IMR-90 (cell line): ENCODE measurements at places on chromosomes 5 and 9. TPM values are rescaled to one million over a fixed set of nuclear protein-coding genes. Genes with fewer than 3 reads are reported as not detected.

Gene PCDHGC5
- total RNA-seq, result 2.5 and 2.9 TPM in 2 replicates

DNA sequence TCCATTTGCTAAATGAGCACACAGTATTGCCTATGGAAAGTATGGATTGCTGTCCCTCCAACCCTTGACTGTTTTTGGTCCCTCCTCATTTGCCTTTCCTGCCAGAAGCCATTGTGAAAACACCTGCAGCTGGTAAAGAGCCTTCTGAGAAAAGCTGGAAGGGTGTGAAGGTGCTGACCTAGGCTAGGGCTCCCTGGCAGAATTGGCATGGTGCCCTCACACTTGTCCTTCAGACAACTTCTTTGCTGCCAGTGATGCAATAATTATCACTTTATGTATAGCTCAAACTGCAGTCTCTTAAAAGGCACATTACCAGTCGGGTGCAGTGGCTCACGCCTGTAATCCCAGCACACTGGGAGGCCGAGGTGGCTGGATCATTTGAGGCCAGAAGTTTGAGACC is 4.2 kb downstream of the TXNDC15 start:
- no peak for DNase-seq
- peaks cover 5% of the 10 kb centered on the region; the same call in 1 of the 2 replicates for H3K4me1 ChIP-seq
- no peaks in the 10 kb centered on the region for H3K27me3 ChIP-seq
- H3K27ac ChIP-seq, result no peak overlapping the region
- peaks cover 3% of the 10 kb centered on the region for H3K36me3 ChIP-seq
- H3K4me3 ChIP-seq, result no peak overlapping the region

Gene C9orf153
- total RNA-seq, result not detected in 2 replicates

- H3K4me3 ChIP-seq, result no peak overlapping the region
- no peaks in the 10 kb centered on the region for H3K27me3 ChIP-seq
- H3K4me1 ChIP-seq, result peaks cover 12% of the 10 kb centered on the region
- H3K36me3 ChIP-seq, result peaks cover 16% of the 10 kb centered on the region
These were observed 38.3 kb downstream of the RECK start for GRCh38 chr9:36074870-36075532.

Gene SLC1A3
- 0.56 and 1.3 TPM in 2 replicates for total RNA-seq

GRCh38 chr9:127858041-127858512 is 3.6 kb upstream of the ENG start:
- no peaks in the 10 kb centered on the region for H3K36me3 ChIP-seq
- H3K27ac ChIP-seq, result no peak overlapping the region
- H3K4me1 ChIP-seq, result peaks cover 4% of the 10 kb centered on the region
- H3K27me3 ChIP-seq, result no peaks in the 10 kb centered on the region

- H3K36me3 ChIP-seq, result no peaks in the 10 kb centered on the region
- no peaks in the 10 kb centered on the region for H3K27me3 ChIP-seq
- H3K4me1 ChIP-seq, result no peaks in the 10 kb centered on the region
These were observed 180.2 kb downstream of the FBXL17 start for GRCh38 chr5:108201721-108202120.

- DNase-seq, result no peak
- no peaks in the 10 kb centered on the region for H3K36me3 ChIP-seq
- H3K4me1 ChIP-seq, result peaks cover 2% of the 10 kb centered on the region; the same call in 1 of the 2 replicates
These were observed 297.7 kb downstream of the PARP8 start for GRCh38 chr5:50963971-50964745.

GRCh38 chr5:149561848-149562247 is 10.6 kb upstream of the CSNK1A1 start:
- peak overlapping the region; percentile 100 for H3K27ac ChIP-seq
- H3K4me1 ChIP-seq, result peaks cover 14% of the 10 kb centered on the region
- H3K27me3 ChIP-seq, result no peaks in the 10 kb centered on the region

DNA sequence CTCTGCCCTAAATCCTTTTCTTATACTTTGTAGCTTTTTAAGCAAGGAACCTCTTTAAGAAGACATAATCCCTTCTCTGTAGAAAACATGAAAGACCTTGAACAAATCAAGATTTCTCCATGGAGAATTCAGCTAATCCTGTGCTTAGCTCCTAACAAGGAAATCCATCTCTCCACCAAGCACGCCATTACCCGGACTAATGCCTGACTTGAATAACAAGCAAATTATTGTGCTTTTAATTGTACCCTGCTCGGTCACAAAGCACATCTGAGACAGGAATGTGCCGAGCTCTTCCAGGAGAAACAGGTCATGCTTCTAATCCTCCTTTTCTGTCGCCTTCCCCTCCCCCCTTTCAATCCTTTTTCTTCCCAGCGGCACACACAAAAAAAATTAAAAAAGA is 141.3 kb downstream of the PSAT1 start:
- H3K27me3 ChIP-seq, result peaks cover 14% of the 10 kb centered on the region
- no peak for DNase-seq
- no peak overlapping the region for H3K4me3 ChIP-seq
- no peaks in the 10 kb centered on the region for H3K36me3 ChIP-seq
- no peaks in the 10 kb centered on the region for H3K4me1 ChIP-seq
- no peak overlapping the region for H3K27ac ChIP-seq

DNA sequence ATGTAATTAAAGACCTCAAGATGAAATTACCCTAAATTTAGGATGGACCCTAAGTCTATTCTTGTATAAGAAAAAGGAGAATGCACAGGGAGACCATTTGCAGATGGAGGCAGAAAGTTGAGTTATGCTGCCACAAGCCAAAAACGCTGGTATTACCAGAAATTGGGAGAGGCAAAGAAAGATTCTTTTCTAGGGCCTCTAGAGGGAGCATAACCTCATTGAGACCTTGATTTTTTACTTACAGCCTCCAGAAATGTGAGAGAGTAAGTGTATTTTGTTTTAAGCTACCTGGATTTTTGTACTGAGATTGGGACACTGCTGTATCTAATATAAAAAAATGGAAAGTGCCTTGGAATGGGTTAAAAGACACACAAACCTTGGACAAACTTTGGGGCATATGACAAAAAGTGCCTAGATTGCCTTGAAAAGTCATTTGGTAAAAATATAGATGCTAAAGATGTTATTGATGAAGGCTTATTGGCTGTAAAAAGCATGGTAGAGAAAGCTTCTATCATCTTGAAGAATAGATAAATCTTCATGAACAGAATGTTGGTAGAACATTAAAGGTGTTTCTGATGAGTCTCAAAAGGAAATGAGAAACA is 174.7 kb upstream of the PRDM9 start:
- H3K27me3 ChIP-seq, result no peaks in the 10 kb centered on the region
- no peaks in the 10 kb centered on the region for H3K36me3 ChIP-seq
- no peaks in the 10 kb centered on the region for H3K4me1 ChIP-seq
- no peak overlapping the region for H3K27ac ChIP-seq

Gene ZNF618
- total RNA-seq, result 7.5 and 8.2 TPM in 2 replicates

DNA sequence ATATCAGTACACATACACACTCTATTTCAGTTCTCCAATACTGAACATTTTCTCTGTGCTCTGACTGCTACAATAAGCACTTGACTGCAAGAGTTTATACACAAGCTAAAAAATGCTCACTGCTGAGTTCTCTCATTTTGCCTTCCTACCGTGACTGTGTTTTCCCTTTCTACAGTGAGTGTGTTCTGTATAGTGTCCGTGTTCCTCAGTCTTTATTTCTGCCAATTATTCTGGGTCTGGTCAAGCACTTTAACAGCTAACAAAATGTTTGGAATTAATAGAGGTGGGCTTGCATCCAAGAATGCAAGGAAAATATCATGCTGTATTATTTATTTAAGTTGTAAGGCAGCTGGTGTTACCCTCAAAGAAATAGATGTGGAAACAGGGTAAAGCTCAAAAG is 217.0 kb upstream of the NREP start:
- H3K36me3 ChIP-seq, result no peaks in the 10 kb centered on the region
- H3K4me3 ChIP-seq, result no peak overlapping the region
- H3K4me1 ChIP-seq, result peaks cover 12% of the 10 kb centered on the region
- H3K27ac ChIP-seq, result no peak overlapping the region
- H3K27me3 ChIP-seq, result no peaks in the 10 kb centered on the region

DNA sequence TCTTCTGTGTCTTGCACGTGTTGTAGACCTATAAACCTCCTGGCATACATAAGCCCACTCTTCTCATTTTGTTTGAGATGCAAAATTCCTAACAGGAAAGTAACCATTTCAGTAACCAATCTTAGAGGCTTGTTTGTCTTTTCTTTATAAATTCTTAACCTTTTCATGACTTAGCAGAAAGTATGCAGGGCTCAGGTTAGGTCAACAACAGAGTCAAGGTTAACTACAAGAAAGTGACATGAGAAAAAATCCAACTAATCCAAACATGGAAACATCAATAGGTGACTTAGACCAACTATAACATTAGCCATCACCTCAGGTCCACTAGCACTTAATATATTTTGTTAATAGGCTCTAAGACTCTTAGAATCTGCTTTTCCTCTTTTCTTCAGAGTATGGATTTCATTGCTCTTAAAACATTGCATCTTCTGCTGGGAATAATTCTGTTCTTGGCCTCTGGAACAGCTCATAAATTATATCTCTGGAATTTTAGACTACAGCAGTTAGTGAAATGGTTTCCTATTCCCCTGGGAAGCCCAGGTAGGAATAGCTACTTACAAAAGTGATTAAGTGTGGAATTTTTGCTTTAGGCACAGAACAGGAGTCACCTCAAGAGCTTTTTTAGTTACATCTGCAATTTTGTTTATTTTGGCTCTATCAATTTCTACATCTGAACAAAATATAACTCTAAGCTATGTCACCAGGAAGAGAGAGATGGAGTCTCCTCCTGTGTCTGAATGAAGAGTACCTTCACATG is 155.3 kb upstream of the ANKRD55 start:
- H3K36me3 ChIP-seq, result no peaks in the 10 kb centered on the region
- H3K4me3 ChIP-seq, result no peak overlapping the region
- DNase-seq, result no peak
- no peak overlapping the region for H3K27ac ChIP-seq
- H3K27me3 ChIP-seq, result no peaks in the 10 kb centered on the region
- H3K4me1 ChIP-seq, result no peaks in the 10 kb centered on the region

GRCh38 chr9:27787891-27788290 is 214.6 kb upstream of the C9orf72 start:
- no peak overlapping the region for H3K27ac ChIP-seq
- H3K4me3 ChIP-seq, result no peak overlapping the region

DNA sequence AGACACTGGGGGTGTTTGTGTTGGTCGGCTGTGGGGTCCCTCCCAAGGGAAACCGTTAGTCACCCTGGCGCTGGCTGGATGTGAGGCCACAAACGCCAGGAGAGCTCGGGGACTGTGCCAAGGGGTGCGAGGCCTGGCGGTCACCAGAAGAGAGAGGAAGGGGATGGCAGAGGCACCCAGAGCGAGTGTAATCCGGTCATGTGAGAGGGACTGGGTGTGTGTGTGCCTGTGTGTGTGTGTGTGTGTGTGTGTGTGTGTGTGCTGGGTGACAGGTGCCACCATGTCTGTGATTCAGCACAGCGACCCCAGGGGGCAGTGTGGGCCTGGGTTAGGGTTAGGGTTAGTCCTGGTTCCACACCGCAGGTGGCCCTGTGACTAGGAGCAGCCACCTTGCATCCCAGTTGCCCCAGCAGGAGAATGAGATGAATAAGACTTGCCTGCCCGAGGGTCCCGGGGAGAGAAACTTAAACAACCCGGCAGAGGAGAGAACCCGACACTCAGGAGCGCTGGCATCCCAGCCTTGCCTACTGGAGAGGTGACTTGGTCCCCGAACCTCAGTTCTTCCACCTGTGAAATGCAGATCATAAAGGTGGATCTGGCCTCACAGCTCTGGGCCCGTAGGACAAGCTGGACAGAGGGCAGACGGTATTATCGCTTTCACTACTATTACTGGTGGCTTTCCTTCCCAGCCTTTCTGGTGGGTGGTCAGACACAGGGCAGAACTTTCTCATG is 1.4 kb upstream of the ADAMTSL2 start:
- peaks cover 64% of the 10 kb centered on the region for H3K27me3 ChIP-seq
- H3K27ac ChIP-seq, result no peak overlapping the region
- DNase-seq, result peak; percentile 29
- H3K36me3 ChIP-seq, result no peaks in the 10 kb centered on the region

Gene STK32A
- total RNA-seq, result under 0.01 and 0.18 TPM in 2 replicates

GRCh38 chr9:98860871-98861293 is 53.4 kb downstream of the GALNT12 start:
- H3K27ac ChIP-seq, result peak overlapping the region; percentile 19; the same call in 1 of the 2 replicates
- H3K27me3 ChIP-seq, result no peaks in the 10 kb centered on the region
- peak; percentile 95 for DNase-seq
- H3K4me3 ChIP-seq, result no peak overlapping the region

GRCh38 chr9:75983319-75984045 is 93.0 kb downstream of the PCSK5 start:
- H3K4me3 ChIP-seq, result no peak overlapping the region
- H3K36me3 ChIP-seq, result peaks cover 4% of the 10 kb centered on the region; the same call in 1 of the 2 replicates
- no peak overlapping the region for H3K27ac ChIP-seq
- H3K27me3 ChIP-seq, result no peaks in the 10 kb centered on the region
- 0 out of 2 replicates have a peak, but pooled peaks cover 2% of the 10 kb centered on the region for H3K4me1 ChIP-seq

Gene KCNT1
- total RNA-seq, result not detected in 2 replicates

DNA sequence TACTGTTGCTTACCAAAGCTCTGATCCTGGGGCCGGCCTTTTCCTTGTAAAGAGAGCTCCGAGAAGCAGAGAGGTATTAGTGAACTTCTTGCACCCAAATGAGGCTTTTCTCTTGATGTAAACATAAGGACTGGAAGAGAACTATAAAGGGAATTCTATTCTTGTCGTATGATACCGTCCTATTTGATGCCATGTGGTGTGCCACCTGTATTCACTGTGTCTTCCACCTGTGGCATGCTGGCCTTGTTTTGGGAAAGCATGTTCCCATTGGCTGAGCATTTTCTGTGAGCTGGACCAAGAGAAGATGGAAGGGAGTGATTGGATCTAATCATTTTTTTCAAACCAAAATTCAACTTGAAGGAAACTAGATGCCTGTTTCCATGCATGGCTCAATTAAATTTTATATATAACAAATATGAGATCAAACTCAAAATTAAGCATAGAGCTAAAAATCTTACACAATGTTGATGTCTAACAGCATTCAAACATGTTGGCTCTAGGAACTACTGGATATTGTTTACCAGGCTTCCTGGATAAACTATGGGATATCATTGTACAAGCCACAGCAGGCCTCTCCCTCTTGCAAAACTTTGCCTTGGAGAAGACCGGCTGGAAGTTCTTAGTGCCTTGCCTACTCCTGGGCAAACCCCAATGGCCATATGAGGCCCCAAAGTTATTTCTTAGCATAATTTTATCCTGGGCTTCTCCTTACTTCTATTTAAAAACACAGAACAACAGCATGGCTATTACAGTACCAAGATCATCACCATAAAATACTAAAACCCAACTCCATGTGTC is 115.3 kb downstream of the TSSK1B start:
- H3K27ac ChIP-seq, result no peak overlapping the region
- H3K4me1 ChIP-seq, result peaks cover 4% of the 10 kb centered on the region; the same call in 1 of the 2 replicates
- H3K4me3 ChIP-seq, result no peak overlapping the region

- no peaks in the 10 kb centered on the region for H3K36me3 ChIP-seq
- H3K27ac ChIP-seq, result no peak overlapping the region
- no peak overlapping the region for H3K4me3 ChIP-seq
- no peaks in the 10 kb centered on the region for H3K27me3 ChIP-seq
These were observed 59.0 kb upstream of the C9orf72 start for GRCh38 chr9:27632254-27632653.

Gene CERCAM
- 15.1 and 16.1 TPM in 2 replicates for total RNA-seq

GRCh38 chr5:55864606-55865541 is 13.7 kb downstream of the IL31RA start:
- H3K27me3 ChIP-seq, result no peaks in the 10 kb centered on the region
- H3K4me1 ChIP-seq, result no peaks in the 10 kb centered on the region; the same call in 1 of the 2 replicates
- H3K4me3 ChIP-seq, result no peak overlapping the region
- peak; percentile 12 for DNase-seq
- H3K27ac ChIP-seq, result no peak overlapping the region
- no peaks in the 10 kb centered on the region for H3K36me3 ChIP-seq
